CD4-positive, alpha-beta memory T cell (primary cell): ENCODE measurements at places on chromosomes 5 and 9. TPM values are rescaled to one million over a fixed set of nuclear protein-coding genes. Genes with fewer than 3 reads are reported as not detected.

Gene ADAMTS16
- not detected for total RNA-seq

Gene FSD1L
- total RNA-seq: 1.6 TPM

Gene SHROOM1
- 0.49 TPM for total RNA-seq

Gene HTR1A
- total RNA-seq: not detected

GRCh38 chr5:113294311-113295110 is 140.3 kb downstream of the TSSK1B start:
- DNase-seq: peak; percentile 71
- no peaks in the 10 kb centered on the region for H3K36me3 ChIP-seq
- H3K27ac ChIP-seq: peak overlapping the region; percentile 26
- H3K4me3 ChIP-seq: peak overlapping the region; percentile 67
- H3K27me3 ChIP-seq: peaks cover 12% of the 10 kb centered on the region

DNA sequence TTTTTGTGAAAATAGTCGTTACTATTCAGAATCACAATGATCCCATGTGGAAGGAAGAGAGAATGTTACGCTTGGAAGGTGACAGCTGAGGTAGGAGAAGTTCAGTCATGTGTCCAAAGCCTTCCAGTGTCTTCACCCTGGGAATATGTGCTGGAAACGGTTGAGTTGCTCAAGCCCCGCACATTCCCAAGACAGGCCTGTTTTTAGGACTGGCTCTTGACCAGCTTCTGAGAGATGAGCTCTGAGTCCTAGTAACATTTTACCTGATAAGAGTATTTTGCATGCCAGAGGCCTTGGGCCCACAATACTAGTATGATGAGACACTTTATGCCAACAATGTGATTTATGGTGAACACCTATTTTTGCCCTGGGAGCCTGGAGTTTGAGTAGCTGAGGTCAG is 101.7 kb downstream of the LMNB1 start:
- H3K36me3 ChIP-seq: no peaks in the 10 kb centered on the region
- H3K4me3 ChIP-seq: no peak overlapping the region
- no peak for DNase-seq
- H3K4me1 ChIP-seq: no peaks in the 10 kb centered on the region

Gene UBAC1
- 32.8 TPM for total RNA-seq

GRCh38 chr5:160978944-160979343 is 126.9 kb upstream of the ATP10B start:
- no peaks in the 10 kb centered on the region for H3K4me1 ChIP-seq
- no peak overlapping the region for H3K27ac ChIP-seq
- DNase-seq: no peak
- H3K27me3 ChIP-seq: no peaks in the 10 kb centered on the region
- no peaks in the 10 kb centered on the region for H3K36me3 ChIP-seq
- no peak overlapping the region for H3K4me3 ChIP-seq

GRCh38 chr5:103255691-103256090 is 2.9 kb upstream of the MACIR start:
- H3K4me1 ChIP-seq: peaks cover 13% of the 10 kb centered on the region
- H3K27me3 ChIP-seq: peaks cover 9% of the 10 kb centered on the region
- H3K36me3 ChIP-seq: no peaks in the 10 kb centered on the region
- no peak overlapping the region for H3K27ac ChIP-seq
- no peak for DNase-seq

- no peaks in the 10 kb centered on the region for H3K36me3 ChIP-seq
- H3K27me3 ChIP-seq: no peaks in the 10 kb centered on the region
- H3K4me1 ChIP-seq: no peaks in the 10 kb centered on the region
- H3K27ac ChIP-seq: no peak overlapping the region
These were observed 28.8 kb downstream of the OR2K2 start for GRCh38 chr9:111301195-111301594.

Gene SPARC
- 0.19 TPM for total RNA-seq

Gene TRIM23
- 22.3 TPM for total RNA-seq

Gene DMRTA1
- not detected for total RNA-seq
